Epithelial cell of prostate (primary cell): ENCODE measurements at places on chromosomes 1 and 21.
A peak's percentile ranks its signal among the peaks of the same experiment; 100 is the strongest.

- DNase-seq: no peak
These were observed 578 bp upstream of the SESN2 start for GRCh38 chr1:28258628-28259251.

GRCh38 chr1:30870035-30870434 lies 38.5 kb downstream of the SDC3 start:
- no peak for DNase-seq

GRCh38 chr21:44700101-44701022 lies 3.4 kb downstream of the KRTAP10-12 start:
- no peak for DNase-seq

- DNase-seq: no peak
These were observed 163.3 kb downstream of the BRINP2 start for GRCh38 chr1:177333936-177334595.

DNA sequence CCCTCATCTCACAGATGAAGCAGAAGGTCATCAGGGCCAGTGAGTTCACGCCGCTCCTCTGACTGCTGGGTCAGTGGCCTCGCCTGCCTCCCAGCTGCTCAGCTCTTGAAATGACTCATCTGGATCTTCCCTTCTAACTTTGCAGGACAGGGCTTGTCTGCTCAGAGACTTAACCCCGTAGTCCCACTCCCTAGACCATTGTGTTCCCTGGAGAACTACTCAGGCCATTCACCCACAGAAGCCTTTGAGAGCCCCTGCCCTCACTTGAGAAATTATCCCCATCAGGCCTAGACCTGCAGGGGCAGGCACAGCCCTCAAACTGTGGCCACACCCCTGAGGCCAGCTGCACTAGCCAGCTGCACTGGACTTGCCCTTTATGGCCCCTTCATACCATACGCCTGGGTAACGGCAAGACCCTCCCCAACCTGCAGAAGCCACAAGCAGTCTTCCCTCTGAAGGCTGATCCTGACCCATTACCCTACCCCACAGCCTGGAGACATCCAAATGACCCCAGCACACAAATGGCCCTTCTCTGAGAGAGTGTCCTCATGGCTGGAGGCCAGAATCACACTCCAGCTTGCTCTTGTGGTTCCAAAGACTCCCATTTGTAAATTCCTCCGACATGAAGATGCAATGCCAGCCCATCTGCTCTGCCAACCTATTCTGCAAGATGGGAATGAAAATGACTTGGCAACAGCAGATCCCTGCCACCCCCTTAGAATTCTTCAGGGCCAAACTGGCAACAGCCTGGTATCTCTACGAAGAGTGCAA lies 33.2 kb downstream of the RCSD1 start:
- peak; percentile 64 for DNase-seq

DNA sequence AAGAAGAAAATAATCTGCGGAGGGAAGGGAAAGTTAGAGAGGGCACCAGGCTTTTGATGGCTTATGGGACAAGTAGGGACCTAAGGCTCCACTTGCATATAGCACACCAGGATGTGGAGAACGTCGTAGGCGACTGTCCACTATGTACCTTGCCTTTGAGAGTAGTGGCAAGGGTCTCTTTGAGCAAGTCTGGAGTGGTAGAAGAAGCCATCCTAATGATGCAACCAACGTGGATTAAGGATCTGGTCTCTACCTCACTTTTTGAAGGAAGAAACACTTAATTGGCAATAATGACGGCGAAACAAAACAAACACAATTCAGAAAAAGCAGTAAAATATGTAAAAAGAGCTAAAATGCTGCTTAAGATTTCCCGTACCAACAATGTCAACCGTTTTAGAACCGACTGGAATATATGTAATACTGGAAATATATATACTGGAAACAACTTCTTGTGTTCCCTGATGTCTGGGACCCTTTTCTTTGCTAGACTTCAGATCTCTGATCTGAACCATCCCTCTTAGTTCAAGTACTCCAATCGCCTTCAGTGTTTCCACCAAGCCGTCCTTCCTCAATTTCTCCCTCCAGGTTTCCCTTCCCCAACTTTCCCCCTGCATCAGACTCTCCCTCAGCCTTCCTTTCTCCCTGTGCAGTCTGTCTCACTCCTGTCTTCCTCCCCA lies 821 bp upstream of the KHDRBS1 start:
- DNase-seq: no peak

- DNase-seq: no peak
These were observed 23.4 kb upstream of the ADARB1 start for GRCh38 chr21:45050797-45051489.

DNA sequence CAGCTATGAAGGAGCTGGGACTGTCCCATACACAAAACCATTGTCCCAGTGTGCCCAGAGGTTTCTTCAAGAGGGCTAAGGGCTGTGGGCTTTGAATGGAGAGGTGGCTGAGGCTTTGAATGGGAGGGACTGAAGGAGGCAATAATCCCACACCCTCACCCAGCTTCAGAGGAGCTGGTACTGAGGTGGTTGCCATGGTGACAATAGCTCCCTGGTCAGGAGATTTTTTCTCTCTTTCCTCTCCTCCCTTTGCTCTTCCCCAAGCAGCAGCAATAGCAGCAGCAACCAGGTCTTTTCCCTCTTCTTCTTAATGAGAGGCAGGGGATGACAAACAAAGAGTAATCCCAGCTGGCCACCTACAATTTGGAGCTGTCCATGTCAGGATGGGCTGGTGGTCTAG lies 1.6 kb downstream of the HPCAL4 start:
- no peak for DNase-seq

- DNase-seq: no peak
These were observed 33.4 kb upstream of the ARHGAP29 start for GRCh38 chr1:94270801-94271203.

- DNase-seq: no peak
These were observed 3.6 kb upstream of the SPATC1L start for GRCh38 chr21:46187814-46188213.

DNA sequence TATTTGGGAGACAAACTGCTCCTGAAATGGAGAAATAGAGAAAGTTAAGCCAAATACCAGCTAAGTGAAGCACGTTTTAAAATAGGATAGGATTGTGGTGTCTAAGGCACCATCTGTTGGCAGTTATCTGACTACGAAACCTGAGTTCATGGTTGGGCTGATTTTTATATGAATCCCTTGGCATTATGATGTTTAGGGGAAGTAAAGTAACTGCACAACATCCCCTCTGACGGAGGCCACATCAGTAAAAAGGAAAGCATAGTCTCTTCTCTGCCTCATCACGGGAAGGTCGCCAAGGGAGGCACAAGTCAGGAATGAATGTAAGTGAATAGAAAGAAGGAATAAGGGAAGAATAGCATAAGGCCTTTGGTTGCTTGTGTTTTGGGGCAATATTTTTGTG lies 128.0 kb downstream of the PRRX1 start:
- DNase-seq: no peak

DNA sequence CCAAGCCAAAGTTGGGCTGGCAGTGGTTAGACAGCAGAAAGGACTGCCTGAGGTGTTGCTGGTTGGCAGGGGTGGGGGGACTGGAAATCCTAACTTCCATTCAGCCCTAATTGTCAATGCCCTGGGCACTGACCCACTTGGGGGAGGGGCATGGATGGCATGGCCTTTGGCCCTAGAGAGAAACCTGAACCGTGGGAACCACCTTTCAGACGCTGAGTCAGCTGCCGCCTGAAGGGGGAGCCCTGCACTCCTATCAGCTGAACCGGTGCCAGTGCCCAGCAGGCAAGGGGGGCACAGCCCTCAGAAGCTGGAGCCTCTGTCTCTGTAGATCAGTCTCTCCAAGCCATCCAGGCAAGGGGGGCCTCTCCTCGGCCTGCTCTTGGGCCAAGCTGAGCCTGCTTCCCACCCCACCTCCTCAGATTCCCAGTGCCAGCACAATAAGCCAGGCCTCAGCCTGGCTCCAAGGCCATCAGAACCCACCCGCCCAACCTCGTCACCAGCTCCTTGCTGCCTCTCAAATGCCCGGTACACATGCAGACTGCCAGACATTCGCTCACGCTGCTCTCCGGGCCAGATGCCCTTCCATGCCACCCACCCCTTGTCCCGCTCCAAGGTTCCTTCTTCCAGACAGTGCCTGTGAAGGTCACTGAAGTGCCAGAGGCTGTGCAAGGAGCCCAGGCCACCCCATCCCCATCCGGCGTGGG lies 11.6 kb downstream of the TINAGL1 start:
- DNase-seq: no peak

DNA sequence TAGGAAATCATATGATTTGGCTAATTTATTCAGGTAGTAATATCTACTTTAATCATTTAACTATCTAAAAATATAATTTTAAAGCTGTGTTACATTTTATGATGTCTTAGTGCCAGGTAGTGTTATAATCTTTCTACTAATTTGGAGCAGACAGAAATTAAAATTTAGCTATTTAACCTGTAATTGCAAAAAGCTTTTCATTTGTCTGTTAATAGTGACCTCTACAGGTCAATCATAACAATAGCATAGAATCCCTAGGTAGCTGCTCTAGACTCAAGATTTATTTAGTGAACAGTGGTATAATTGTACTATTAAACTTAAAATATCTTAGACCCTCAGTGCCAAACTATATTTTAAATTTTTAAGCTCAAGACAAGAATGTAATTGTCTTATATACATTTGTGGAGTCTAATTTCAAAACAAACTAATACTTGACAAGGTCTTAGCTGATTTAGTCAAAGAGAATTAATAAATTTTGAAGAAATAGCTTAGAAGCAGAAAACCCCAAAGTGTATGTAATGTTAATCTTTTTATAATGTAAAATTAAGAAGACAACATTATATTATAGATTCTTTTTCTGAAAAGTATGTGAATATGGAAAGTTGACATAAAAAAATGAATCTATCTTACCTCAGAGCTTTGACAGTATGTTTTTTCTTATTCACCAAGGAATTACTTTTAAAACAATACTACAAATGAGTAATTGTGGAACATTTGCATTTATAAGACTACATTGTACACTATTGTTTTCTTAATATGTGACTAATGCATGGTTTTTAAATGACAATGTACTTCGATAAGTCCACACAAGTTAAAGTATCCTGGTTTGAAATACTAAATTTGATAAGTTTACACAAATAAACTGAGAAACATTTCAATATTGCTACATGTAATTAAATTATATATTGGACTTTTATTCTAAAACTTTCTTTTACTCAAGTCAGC lies 64.1 kb upstream of the RNPC3 start:
- DNase-seq: no peak

- no peak for DNase-seq
These were observed 8.5 kb downstream of the AZIN2 start for GRCh38 chr1:33089457-33089856.

DNA sequence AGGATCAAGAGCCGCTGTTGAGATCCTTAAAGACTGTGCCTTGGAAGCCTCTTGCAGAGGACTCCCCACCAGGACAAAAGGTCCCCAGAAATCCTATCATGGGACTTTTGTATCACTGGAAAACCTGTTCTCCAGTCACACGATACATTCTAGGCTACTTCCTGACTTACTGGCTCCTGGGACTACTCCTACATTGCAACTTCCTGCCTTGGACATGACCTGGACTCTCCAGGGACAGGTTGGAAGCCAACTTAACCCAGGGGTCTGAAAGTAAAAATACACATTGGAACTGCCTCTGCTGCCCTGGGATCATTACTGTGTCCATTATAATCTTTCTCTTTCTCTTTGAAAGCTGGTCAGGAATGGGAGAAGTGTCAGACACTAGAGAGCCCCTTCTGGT lies 9.9 kb downstream of the PIGV start:
- no peak for DNase-seq

DNA sequence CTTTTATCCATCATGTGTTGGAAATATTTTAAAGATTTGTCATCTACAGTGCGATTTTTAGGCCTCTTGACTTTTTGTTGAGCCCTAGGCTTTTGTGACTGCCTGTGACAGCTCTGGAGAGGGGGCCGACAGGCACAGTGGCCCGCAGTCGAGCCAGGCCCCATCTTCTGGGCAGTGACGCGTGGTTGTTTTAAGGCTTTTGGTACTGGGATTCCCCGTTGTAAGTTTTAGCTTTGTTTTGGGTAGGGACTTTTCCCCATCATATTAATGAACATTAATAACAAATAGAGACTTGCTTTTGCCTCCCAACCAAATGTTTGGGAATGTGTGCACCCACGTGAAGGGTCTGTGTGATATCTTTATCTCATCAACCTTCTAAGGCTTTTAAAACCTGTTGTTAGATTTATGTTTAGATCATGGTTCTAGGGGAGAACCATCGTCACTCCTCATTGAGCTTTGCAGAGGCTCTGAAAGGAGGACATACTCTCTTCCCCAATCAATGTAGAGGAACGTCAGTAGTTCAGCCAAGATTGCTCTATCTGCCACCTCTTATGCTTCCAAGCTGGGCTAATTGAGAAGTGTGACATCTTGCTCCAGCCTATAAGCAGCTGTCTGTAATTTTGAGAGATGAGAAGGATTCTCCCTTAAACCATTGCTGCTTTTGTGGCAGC lies 34.6 kb downstream of the MAPKAPK2 start:
- DNase-seq: no peak

GRCh38 chr1:177315761-177316160 lies 145.0 kb downstream of the BRINP2 start:
- DNase-seq: no peak

DNA sequence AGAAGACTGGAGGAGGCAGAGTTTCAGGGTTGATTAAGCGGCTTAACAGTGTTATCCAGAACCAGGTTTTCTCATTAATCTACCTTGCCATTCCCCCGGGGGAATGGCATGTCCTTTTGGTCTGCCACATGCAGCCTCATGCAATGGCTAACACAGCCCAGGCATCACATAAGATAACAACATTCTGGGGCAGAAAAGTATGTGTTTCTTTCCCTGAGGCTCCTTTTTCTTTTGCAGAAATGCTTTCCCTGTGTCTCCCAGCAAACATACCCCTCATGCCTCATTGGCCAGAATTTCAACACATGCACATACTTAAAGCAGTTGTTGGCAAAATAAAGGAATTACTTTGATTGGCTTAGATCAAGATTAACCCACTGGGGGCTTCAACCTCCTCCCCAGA lies 98.6 kb downstream of the OMA1 start:
- no peak for DNase-seq

GRCh38 chr21:16311229-16311628 lies 581.4 kb downstream of the USP25 start:
- DNase-seq: no peak

GRCh38 chr1:75132242-75132811 lies 1.9 kb upstream of the LHX8 start:
- no peak for DNase-seq

DNA sequence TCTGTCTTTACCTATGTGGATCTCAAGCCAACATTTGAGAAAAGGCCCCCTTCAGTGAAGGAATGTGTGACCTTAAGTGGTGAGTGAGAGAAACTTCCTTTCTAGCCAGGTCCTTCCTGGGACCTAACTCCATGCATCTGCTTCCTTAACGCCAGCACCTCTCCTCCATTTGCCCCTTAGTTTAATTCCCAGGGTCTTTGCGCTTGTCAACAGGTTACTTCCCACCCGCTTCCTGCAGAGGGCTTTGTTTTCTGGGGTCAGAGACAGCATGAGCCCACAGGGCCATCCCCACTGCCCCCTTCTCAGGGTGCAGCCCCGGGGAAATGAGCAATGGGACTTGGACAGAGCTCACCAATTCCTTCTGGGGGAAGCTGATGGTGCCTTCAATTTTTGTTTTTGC lies 54.8 kb downstream of the EVA1C start:
- DNase-seq: no peak
